ENCODE measurements at places on chromosomes 13 and 19.
A peak's percentile ranks its signal among the peaks of the same experiment; 100 is the strongest.

DNA sequence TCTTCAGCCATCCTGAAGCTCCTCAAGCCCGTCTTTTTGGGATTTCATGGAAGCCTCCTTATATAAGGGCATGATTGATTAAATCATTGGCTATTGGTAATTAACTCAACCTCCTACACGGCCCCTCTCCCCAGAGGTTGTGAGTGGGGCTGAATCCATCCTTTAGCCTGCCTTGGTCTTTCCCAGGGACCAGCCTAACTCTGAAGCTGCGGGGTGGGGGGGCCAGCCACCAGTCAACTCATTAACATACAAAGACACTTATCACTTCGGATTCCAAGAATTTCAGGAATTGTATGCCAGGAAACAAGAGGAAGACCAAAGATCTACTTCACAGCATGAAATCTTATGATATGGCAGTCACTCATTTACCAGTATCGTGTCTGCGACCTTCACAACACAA is 9.9 kb downstream of the COL4A1 start:
- no peak for DNase-seq

DNA sequence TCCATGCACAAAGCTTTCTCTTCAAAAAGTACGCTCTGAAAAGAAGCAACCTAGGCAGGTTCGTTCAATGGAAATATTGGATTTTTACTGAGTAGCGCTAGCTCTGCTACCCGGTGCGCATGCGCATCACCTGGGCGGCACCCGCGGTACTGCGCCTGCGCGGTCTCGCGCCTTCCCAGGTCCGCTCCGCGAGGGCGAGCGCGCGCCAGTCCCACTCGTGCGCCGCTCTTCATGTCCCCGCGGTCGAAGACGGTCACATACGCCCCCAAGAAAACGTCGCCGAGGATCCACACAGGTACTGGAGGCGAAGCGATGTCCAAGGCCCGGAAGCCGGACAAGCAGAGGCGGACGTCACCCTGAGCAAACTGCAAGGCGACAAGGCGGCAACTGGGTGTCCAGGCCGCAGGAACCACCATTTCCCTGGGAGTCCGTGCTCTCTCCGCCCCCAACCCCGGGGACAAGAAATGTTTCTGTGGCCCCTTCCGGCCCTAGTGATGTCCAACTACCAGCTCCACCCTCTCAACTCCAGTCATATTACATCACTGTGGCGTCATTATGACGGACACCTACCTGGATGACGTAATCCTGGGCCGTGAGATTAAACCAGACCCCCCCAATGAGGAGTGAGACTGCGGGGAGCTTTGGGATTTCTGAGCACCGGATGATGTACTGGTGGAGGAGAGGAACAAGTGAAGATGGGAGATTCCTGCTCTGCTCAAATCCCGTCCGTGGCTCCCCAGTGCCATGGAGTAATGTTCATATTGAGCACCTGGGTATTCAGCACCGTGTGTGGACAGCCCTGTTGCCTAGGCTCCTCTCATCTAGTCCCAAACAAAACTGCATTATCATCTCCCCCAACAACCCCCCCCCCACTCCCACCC is 4.8 kb upstream of the KCNC3 start:
- peak; percentile 80 for DNase-seq

DNA sequence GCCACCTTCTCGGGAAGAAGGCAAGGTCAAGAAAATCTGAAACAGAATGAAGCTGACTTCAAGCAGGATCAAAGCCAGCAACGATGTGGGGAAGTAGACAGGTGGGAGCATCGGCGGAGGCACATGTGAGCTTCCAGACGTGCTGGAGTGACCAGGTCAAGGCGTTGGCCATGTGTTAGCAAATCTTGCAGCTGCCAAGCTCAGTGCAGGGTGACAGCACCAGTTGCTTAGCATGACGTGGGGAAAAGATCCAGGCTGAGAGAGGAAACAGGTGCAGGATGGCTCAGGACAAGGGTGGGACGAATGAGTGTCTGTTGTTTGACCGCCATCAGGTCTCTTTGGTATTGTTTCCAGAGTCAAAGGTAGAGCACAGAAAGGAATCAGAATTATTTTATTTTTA is 92.3 kb downstream of the TNFSF13B start:
- no peak for DNase-seq

DNA sequence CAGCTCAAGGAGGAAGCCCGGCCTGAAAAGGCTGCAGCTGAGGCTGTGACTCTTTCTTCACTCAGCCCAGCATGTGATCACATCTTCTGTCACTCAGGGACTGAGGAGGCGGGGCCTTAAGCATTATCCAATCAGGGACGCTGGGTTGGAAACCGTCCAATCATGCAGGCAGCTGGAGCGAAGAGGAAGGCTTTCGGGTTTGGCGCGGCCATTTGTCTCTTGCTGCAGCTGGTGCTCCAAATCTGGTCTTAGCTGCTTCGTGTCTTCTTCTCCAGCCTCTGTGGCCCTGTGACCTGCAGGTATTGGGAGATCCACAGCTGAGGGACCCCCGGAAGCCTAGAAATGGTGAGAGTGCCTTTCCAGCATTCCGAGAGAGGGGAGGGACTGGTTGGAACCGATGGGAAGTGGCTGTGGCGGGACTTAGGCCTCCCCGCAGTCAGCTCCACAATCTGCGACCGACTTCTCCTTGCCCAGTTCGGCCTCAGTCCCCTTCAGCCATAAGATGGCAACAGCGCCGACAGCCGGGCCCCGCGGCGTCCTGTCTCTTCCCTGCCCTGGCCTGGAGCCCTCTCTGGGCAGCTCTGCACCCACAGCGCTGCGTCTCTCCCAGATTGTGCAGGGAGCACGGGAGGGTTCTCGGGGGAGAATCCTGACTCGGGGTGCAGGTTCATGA is at the start of gene ZNF90:
Gene ZNF90 (plus strand): TSS at position 210 of the 673 bp plus-strand sequence. CDS start 133 bp downstream, at position 343.
- peak; percentile 66 for DNase-seq

- DNase-seq = no peak
These were observed 216 bp downstream of the SH2D3A start for GRCh38 chr19:6767081-6767356.
